ENCODE measurements at places on chromosomes 2 and 18. TPM values are rescaled to one million over a fixed set of nuclear protein-coding genes. Genes with fewer than 3 reads are reported as not detected.

TUBA4B gene
- not detected for total RNA-seq

HSBP1L1 gene
- total RNA-seq = 3.8 TPM

DAW1 gene
- 0.75 TPM for total RNA-seq

POMC gene
- total RNA-seq = not detected

KCTD1 gene
- 27.0 TPM for total RNA-seq

ELOA2 gene
- total RNA-seq = not detected

PID1 gene
- total RNA-seq = 13.6 TPM

Data from astrocyte (in vitro differentiated cells and primary cell).